ENCODE measurements at places on chromosomes 5 and 9. TPM values are rescaled to one million over a fixed set of nuclear protein-coding genes. Genes with fewer than 3 reads are reported as not detected.

DNA sequence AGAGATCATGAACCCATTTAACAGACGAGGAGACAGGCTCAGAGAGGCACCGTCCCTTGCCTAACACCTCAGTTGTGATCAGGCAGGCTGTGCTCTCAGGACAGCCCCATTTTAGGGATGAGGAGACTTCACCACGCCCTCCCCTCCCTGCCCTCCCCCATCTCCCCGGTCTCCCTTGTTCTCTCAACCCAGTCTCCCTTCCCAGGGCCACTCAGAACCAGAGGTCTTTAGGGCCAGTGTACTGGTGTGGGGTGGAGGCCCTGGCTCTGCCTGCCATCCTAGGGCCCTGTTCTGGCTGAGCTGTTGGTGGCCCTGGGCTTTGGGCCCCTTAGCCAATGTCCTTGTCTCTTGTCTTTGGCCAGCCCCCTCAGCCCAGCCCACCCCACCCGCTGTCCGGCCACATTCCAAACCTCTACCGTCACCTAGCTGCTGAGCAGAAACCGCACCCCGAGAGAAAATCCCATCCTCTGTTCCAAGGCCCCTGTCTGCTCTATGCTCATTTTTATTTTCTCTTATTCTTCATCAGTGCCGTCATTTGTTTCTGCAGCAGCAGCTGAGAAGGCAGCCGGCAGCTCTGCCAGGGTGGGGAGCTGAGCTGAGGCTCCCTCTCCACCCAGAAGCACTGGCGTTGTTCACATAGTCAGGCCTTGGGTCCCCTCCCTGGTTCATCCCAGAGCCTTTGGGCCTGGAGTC is 33.9 kb downstream of the OLFML2A start:
- peaks cover 25% of the 10 kb centered on the region for H3K4me1 ChIP-seq
- peak; percentile 27 for DNase-seq
- no peaks in the 10 kb centered on the region for H3K36me3 ChIP-seq
- H3K4me3 ChIP-seq: no peak overlapping the region
- H3K27ac ChIP-seq: peak overlapping the region; percentile 72

DNA sequence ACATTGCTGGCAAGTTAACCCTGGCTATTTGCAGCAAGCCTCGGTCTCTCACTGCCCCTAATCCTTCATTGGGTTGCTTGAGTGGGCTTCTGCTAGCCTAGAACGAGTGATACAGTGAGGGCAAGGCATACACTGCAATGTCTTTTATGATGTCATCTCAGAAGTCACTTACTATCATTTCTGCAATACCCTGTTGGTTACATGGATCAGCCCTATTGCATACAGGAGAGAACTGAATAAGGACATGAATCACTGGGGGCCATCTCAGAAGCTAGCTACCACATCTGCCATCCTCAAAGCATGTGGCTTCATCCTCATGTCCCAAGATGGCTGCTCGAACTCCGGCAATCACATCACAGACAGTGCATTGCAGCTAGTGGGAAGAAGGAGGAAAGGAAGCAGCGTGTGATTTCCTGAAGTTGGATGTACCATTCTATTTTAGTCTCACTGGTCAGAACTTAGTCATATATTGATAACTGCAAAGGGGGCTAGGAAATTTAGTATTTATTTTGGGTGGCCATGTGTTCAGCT is 33.3 kb upstream of the CDKN2AIPNL start:
- H3K4me1 ChIP-seq: no peaks in the 10 kb centered on the region
- no peak overlapping the region for H3K4me3 ChIP-seq
- no peak overlapping the region for H3K27ac ChIP-seq
- H3K36me3 ChIP-seq: no peaks in the 10 kb centered on the region

The LRRC19 gene
- polyA plus RNA-seq: not detected

DNA sequence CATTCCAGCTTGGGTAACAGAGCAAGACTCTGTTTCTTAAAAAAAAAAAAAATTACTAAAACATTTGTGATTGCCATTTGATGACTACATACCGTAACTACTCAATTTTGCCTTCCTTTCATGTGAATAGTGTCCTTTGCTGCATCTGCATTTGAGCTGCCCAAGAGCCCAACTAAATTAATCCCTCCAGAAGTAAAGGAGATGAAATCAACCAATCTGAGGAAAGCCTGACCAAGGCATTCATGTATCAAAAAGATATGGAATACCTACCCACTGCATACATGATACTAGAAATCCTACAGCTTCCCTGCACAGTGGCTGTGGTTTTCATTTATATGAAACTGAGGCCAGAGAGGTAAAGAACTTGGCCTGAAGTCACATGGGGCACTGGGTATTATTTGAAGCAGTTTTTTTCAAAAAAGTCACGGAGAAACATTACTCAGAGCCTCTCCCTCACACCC is 177.5 kb downstream of the AOPEP start:
- peak overlapping the region; percentile 42 for H3K27ac ChIP-seq
- H3K36me3 ChIP-seq: no peaks in the 10 kb centered on the region
- H3K27me3 ChIP-seq: no peaks in the 10 kb centered on the region
- DNase-seq: no peak

- no peaks in the 10 kb centered on the region for H3K36me3 ChIP-seq
- H3K4me3 ChIP-seq: no peak overlapping the region
- no peak overlapping the region for H3K27ac ChIP-seq
- no peaks in the 10 kb centered on the region for H3K27me3 ChIP-seq
These were observed 100.0 kb upstream of the PIK3R1 start for GRCh38 chr5:68115584-68115983.

DNA sequence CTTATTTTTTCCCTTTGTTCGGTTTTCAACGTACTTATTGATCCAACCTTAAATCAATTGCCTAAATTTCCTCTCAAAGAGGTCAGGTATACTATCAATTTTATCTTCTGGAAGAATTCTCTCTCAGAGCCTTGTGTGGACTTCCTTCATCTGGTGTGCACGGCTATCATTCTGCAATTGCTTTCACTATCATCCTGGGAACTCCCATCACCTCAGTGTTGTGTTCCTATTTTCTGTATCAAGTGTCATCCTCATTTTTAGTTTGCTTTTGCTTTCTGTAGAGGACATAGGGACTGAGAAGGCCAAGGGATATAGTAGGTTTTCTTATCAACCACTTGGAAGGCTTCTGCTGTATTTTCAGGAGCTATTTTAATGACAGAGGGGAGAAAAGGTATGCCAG is 11.3 kb downstream of the STOM start:
- no peak overlapping the region for H3K4me3 ChIP-seq
- H3K36me3 ChIP-seq: no peaks in the 10 kb centered on the region
- no peak for DNase-seq
- no peak overlapping the region for H3K27ac ChIP-seq

The GRIN1 gene
- not detected for polyA plus RNA-seq

- H3K4me3 ChIP-seq: no peak overlapping the region
- no peaks in the 10 kb centered on the region for H3K36me3 ChIP-seq
- no peak for DNase-seq
- no peaks in the 10 kb centered on the region for H3K4me1 ChIP-seq
- H3K27ac ChIP-seq: no peak overlapping the region
- H3K27me3 ChIP-seq: no peaks in the 10 kb centered on the region
These were observed 73.9 kb upstream of the ANKH start for GRCh38 chr5:14945450-14945849.

- DNase-seq: no peak
- H3K27ac ChIP-seq: no peak overlapping the region
- H3K4me3 ChIP-seq: no peak overlapping the region
These were observed 292.7 kb upstream of the SMARCA2 start for GRCh38 chr9:1722404-1722803.

- no peak for DNase-seq
- no peaks in the 10 kb centered on the region for H3K36me3 ChIP-seq
- H3K4me3 ChIP-seq: no peak overlapping the region
- H3K27me3 ChIP-seq: peaks cover 2% of the 10 kb centered on the region
These were observed 43.4 kb upstream of the N4BP3 start for GRCh38 chr5:178069909-178070308.

The ZNF483 gene
- 0.60 TPM for polyA plus RNA-seq

DNA sequence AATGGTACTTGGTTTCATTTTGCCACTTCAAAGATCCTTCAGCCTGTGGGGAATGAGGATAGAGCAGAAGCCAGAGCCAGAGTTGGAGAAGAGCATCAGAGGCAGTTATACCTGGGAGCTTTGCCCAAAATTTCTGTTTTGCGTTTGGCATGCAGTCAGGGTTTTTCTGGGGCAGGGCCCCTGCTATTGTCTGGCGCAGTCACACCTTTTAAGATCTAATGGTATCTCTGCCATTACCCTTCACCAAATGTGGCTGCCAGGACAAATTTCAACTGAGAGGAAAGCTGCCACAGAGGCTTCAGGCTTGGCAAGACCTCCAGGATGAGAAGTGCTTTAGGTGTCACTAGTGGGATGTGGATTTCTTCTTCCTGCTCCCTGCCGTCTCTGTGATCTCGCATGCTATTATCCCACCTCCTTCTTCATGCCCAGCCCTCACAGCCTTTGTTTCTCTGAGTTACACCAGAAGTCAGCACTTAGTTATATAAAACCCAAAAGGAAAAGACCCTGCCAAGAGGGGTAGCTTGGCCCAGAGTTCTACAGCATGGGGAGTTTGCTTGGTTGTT is 357.0 kb downstream of the TLE4 start:
- H3K4me3 ChIP-seq: no peak overlapping the region
- H3K36me3 ChIP-seq: no peaks in the 10 kb centered on the region
- no peak for DNase-seq
- H3K4me1 ChIP-seq: no peaks in the 10 kb centered on the region
- H3K27me3 ChIP-seq: no peaks in the 10 kb centered on the region
- H3K27ac ChIP-seq: no peak overlapping the region

The MRPL50 gene
- polyA plus RNA-seq: 6.3 TPM

- DNase-seq: peak; percentile 89
- peaks cover 4% of the 10 kb centered on the region for H3K27me3 ChIP-seq
- H3K36me3 ChIP-seq: no peaks in the 10 kb centered on the region
- peak within 1 kb of the TSS; percentile 47 for H3K4me3 ChIP-seq
- H3K27ac ChIP-seq: no peak within 1 kb of the TSS
- peaks cover 10% of the 10 kb centered on the region for H3K4me1 ChIP-seq
These were observed at the start of gene ENTPD8 for GRCh38 chr9:137441289-137441934. Gene ENTPD8, minus strand, starts transcription at chr9:137441357. Its CDS starts 3,072 bp downstream, at chr9:137438285.

The FOXD4L4 gene
- 0.13 TPM for polyA plus RNA-seq

The GPX8 gene
- 30.1 TPM for polyA plus RNA-seq

GRCh38 chr5:54361691-54362411 is 51.5 kb upstream of the ARL15 start:
- DNase-seq: no peak
- no peaks in the 10 kb centered on the region for H3K36me3 ChIP-seq
- H3K4me3 ChIP-seq: no peak overlapping the region

The CDO1 gene
- 3.1 TPM for polyA plus RNA-seq

DNA sequence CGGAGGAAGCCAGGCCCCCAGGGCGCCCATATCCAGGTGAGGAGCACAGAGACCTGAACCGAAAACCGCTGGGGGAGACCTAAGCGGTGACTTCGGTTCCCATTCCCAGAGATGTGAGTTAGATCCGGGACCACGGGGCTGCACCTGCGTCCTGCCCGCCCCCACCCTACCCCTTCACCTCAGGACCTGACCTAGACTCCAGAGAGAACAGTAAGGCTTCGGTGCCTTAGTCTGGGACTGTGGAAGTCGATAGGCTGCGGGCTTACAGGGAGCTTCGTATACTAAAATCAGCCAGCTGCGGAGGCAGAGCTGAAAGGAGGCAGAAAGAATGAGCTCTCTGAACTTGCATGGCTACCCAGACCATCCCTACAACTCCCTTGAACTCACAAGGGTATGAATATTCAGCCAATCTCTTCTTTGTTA is 518 bp upstream of the FAM13B start:
- H3K27me3 ChIP-seq: no peaks in the 10 kb centered on the region
- H3K36me3 ChIP-seq: 0 out of 2 replicates have a peak, but pooled peaks cover 2% of the 10 kb centered on the region
- DNase-seq: no peak

The ATOX1 gene
- 497 TPM for polyA plus RNA-seq

DNA sequence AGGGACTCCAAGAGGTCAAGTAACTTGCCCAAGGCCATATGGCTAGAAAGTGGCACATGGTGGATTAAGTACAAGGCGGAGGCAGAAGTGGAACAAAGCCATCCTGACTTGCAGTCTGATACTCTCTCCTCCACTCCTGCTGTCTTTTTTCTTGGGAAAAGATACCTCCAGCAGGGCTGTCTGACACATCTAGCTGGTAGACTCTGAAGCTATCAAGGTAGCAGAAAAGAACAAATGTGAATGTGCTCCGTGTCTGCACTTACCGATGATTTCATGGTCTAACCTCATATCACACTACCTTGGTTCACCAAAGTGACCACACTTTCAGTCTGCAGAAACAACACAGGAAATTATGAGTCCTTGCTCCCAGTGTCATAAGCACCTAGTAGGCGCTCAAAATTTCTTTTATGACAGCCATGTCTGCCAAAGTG is 284.8 kb downstream of the CRB2 start:
- DNase-seq: no peak
- no peak overlapping the region for H3K4me3 ChIP-seq
- H3K27me3 ChIP-seq: no peaks in the 10 kb centered on the region
- no peaks in the 10 kb centered on the region for H3K36me3 ChIP-seq
- H3K4me1 ChIP-seq: no peaks in the 10 kb centered on the region

GRCh38 chr5:11292648-11293356 is 531.8 kb upstream of the DAP start:
- no peaks in the 10 kb centered on the region for H3K4me1 ChIP-seq
- DNase-seq: no peak
- H3K36me3 ChIP-seq: no peaks in the 10 kb centered on the region
- no peaks in the 10 kb centered on the region for H3K27me3 ChIP-seq
- no peak overlapping the region for H3K27ac ChIP-seq

DNA sequence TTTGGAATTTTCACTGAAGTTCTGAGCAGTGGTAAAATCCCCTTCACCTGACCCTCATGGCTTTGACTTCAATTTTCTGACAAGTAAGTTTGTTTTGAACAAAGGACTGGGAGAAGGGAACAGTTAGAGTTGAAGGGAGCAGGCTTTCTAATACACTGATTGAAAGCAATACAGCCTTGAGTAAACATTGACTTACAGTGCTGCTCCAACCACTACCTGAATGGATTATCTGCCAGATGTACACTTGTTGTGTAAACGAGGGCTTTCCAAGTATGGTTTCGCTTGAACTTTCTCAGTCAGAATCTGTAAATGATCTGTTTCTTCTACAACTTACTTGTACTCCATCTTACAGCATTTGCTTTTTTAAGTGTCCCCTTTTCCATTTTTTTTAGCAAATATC is 1414.9 kb upstream of the NUDT12 start:
- H3K27me3 ChIP-seq: no peaks in the 10 kb centered on the region
- H3K27ac ChIP-seq: no peak overlapping the region
- no peaks in the 10 kb centered on the region for H3K36me3 ChIP-seq

The ADAMTS6 gene
- 15.0 TPM for polyA plus RNA-seq

The TEX48 gene
- 0.46 TPM for polyA plus RNA-seq

GRCh38 chr9:90020276-90020871 is 415.6 kb downstream of the GADD45G start:
- no peaks in the 10 kb centered on the region for H3K27me3 ChIP-seq
- H3K4me3 ChIP-seq: no peak overlapping the region
- DNase-seq: no peak
- H3K27ac ChIP-seq: no peak overlapping the region
